ENCODE measurements at places on chromosomes 7 and 10. TPM values are rescaled to one million over a fixed set of nuclear protein-coding genes. Genes with fewer than 3 reads are reported as not detected.

TMEM270 gene
- not detected for polyA plus RNA-seq

GRM3 gene
- not detected for polyA plus RNA-seq

LIPK gene
- polyA plus RNA-seq, result not detected

ARL3 gene
- 4.4 TPM for polyA plus RNA-seq

C10orf143 gene
- 28.6 TPM for polyA plus RNA-seq

PON1 gene
- not detected for polyA plus RNA-seq

CPEB3 gene
- polyA plus RNA-seq, result 1.4 TPM

SLC26A5 gene
- polyA plus RNA-seq, result not detected

CLCN1 gene
- polyA plus RNA-seq, result not detected

TRPV6 gene
- polyA plus RNA-seq, result not detected

NEUROD6 gene
- polyA plus RNA-seq, result not detected

AMPH gene
- not detected for polyA plus RNA-seq

- no peak for DNase-seq
- no peak overlapping the region for H3K27ac ChIP-seq
- H3K4me1 ChIP-seq, result no peaks in the 10 kb centered on the region
- H3K36me3 ChIP-seq, result peaks cover 3% of the 10 kb centered on the region
- H3K4me3 ChIP-seq, result no peak overlapping the region
Observed at GRCh38 chr7:121591926-121592325, 195.8 kb upstream of the FAM3C start.

GRCh38 chr7:18177815-18178660, 150.4 kb upstream of the PRPS1L1 start:
- no peaks in the 10 kb centered on the region for H3K36me3 ChIP-seq
- H3K27me3 ChIP-seq, result peaks cover 28% of the 10 kb centered on the region
- peaks cover 2% of the 10 kb centered on the region for H3K4me1 ChIP-seq
- no peak for DNase-seq
- H3K27ac ChIP-seq, result no peak overlapping the region

DNA sequence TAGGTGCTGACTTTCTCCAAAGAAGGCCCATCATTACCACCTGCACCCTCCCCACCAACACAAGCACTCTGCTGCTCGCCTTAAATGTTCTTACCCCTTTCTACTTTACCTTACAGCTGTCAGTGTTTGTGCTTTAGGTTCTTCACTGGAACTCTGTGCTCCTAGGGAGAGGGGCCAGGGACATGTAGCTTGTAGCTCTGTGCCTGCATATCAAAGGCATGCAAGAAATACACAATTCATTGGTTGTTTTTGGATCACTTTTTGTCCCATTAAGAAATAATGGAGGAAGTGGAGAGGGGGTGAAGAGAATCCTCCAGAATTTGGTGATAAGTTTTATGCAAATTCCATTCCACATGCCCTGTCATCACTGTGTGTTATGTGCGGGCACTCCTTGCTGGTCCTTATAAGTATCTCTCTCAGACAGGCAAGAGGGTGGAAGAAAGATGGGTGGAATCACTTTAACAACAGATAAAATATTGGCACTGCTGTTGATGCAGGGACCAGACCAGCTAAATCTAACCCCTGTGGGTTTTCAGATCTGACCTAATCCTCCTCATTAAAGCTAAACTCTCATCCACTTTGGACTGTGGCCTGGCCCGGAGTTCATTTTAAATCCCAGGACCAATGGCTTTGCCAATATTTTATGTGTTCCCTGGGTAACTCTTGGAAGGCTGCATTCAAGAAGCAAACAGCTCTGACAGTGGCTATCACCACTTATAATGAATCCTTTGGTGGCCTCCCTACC, 375.8 kb upstream of the NFE2L3 start:
- DNase-seq, result no peak
- peaks cover 6% of the 10 kb centered on the region for H3K36me3 ChIP-seq
- H3K27me3 ChIP-seq, result no peaks in the 10 kb centered on the region
- no peak overlapping the region for H3K4me3 ChIP-seq
- no peaks in the 10 kb centered on the region for H3K4me1 ChIP-seq

DNA sequence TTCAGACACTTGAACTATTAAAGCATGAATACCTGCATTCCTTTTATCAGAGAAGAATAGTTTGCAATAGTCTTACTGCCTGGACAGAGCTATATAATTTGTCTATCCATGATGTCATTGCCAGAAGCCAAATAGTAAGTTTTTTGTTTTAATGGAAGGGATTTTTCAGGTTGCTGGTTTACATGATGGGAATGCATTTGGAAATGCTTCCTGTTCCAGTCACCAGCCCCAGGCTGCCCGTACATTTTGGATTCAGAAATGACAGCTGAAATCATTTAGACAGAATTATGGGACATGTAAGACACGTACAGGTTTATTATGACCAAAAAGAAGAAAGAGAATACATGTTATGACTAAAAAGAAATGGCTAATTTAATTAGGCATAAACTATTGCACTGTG, 293.1 kb downstream of the CDK14 start:
- no peak overlapping the region for H3K4me3 ChIP-seq
- H3K4me1 ChIP-seq, result no peaks in the 10 kb centered on the region
- no peak for DNase-seq
- no peaks in the 10 kb centered on the region for H3K36me3 ChIP-seq

DNA sequence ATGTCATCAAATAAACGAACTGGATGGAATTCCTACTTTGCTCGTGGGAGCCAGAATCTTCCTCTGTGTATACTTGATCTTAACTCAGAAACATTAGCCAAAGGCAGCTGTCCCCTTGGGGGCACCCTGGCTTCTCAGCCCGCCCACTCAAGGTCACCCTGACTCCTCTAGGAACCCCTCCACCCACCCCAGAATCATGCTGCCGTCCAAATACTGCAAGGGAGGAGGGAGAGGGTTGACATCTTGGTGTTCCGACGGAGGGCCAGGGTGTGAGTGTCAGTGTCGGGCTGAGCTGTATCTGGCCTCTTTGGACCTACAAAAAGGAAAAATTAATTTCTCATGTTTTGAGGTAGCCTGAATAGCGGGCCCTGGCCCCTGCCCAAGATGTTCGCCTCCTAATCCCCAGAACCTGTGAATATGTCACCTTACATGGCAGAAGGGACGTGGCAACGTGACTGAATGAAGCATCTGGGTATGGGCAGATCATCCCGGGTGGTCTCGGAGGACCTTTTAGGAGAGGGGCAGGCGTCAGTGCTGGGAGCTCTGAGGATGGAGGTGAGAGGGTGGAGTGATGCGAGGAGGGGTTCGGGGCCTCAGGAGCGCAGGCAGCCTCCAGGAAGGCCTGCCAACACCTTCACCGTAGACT, 40.5 kb upstream of the RBM33 start:
- H3K27ac ChIP-seq, result no peak overlapping the region
- H3K27me3 ChIP-seq, result peaks cover 6% of the 10 kb centered on the region
- H3K4me1 ChIP-seq, result no peaks in the 10 kb centered on the region
- no peak for DNase-seq
- no peaks in the 10 kb centered on the region for H3K36me3 ChIP-seq

DNA sequence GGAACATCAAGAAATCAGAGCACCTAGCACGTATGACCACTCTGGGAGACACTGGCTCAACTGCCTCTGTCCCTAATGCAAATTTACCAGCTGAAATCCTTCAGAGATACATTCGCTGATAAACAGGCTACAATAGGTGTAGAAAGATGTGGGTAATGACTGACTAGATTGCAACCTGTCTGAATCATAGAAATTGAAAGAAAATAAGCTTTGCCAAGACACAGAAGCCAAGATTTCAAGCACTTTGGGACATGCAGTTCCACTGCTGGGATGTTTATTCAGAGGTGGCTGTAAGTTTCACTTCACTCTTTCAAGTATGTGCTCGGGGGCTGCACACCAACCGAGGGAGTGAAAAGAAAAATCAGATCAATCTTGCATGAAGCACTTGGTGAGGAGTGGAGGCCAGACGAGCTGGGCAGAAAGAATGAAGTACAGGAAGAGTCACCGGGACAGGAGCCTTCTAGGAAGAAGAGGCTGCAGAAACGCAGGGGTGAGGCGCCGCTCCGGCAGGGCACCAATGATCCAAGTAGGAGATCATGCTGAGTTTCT, 276.7 kb downstream of the PARD3 start:
- no peaks in the 10 kb centered on the region for H3K4me1 ChIP-seq
- no peak for DNase-seq
- H3K27me3 ChIP-seq, result no peaks in the 10 kb centered on the region
- H3K36me3 ChIP-seq, result no peaks in the 10 kb centered on the region

DNA sequence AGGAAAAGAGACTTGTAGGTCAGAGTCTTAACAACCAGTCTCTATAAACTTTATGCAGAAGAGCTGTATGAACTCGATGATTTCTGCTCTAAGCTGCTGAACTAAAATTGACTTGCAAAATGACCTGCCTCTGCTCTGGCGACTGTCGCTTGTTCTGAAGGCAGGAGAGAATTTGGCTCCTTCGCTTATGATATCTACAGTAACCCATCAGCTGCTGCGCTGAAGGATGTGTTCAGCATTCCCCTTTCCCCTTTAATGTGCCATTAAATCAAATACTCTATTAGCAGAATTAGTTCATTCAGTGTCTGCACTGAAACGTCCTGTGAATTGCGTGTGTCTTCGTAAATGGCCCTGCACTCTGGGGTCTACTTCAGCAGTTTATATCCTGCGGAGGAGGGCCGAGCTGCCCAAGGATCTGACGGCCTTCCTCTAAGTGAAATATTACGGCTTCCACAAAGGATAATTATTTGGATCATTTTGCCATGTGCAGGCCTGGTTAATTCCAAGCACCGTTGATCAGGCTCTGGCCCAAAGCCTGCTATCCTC, 254.9 kb downstream of the SNX10 start:
- no peak overlapping the region for H3K27ac ChIP-seq
- peaks cover 1% of the 10 kb centered on the region for H3K4me1 ChIP-seq
- peaks cover 16% of the 10 kb centered on the region for H3K27me3 ChIP-seq
- DNase-seq, result no peak

- H3K36me3 ChIP-seq, result peaks cover 30% of the 10 kb centered on the region
- peaks cover 4% of the 10 kb centered on the region for H3K4me1 ChIP-seq
- H3K27me3 ChIP-seq, result no peaks in the 10 kb centered on the region
- no peak overlapping the region for H3K27ac ChIP-seq
- DNase-seq, result no peak
- H3K4me3 ChIP-seq, result no peak overlapping the region
Observed at GRCh38 chr7:148799893-148800555, 84.1 kb downstream of the EZH2 start.

Data from naive thymus-derived CD8-positive, alpha-beta T cell (primary cell).